ENCODE measurements at places on chromosomes 1 and 21.

- no peak for DNase-seq
Observed at GRCh38 chr1:46530791-46531409, 20.5 kb downstream of the KNCN start.

DNA sequence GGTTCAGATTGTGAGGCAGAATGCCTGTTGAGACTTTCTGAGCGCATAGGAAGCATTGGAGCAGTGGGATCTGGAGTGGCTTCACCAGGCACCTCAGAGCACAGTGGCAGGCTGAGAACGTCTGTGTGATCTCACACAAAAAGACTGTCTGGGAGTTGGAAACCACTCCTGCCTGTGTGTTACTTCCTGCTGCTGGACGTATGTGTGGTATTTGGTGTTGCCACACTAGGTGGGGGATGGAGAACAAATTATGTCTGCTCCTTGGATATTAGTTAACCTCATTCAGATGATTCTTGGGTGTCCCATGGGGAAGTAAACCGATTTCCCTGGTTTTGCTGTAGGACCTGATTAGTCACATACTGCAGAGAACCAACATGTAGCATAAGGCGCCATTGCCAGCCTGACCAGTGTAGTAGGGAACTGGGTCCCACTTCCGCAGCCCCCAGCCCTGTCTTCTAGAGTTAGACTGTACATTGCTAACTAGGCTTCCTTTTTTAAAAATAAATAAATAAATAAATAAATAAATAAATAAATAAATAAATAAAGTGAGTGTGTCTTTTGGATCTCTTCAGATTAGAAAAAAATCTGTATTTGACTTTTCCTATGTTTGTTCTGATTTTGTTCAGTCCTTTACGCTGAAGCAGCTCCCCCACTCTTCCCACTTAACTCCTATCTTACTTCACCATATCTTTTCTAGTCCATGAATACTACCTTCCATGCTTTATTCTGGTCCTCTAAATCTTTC is 26.9 kb downstream of the UCK2 start:
- DNase-seq, result no peak

DNA sequence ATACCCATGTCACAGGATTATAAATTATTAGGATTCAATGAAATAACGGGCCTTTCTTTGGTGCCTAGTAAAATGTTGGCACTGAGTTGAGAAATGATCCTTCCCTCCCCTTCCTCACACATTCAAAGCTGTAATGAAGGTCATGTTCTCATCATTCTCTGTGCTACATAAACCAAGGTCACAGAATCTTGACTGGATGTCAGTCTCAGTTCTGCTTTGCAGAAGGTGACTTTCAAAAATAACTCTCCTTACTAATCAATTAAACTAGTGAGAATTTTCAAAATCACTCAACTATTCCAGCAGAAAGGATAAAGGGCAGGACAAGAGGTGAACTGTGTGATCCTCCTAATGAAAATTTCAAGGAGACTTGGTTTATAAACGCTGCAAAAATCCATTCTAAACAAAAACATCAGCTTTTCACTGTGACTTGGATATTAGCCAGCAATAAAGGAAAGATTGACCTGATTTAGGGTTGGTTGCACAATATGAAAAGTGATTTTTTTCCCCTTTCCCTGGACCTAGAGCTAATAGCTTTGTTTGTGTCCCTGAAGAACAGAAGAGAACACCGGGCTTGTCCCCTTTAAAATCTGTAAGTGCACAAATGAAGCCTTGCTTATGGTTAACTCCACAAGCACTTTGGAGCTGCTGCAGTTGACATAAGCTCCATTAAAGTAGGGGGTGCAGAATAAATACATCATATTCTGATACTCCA is 120.1 kb downstream of the SEC16B start:
- DNase-seq, result peak; percentile 8

GRCh38 chr1:24119489-24119858 is 7.5 kb upstream of the MYOM3 start:
- DNase-seq, result no peak

DNA sequence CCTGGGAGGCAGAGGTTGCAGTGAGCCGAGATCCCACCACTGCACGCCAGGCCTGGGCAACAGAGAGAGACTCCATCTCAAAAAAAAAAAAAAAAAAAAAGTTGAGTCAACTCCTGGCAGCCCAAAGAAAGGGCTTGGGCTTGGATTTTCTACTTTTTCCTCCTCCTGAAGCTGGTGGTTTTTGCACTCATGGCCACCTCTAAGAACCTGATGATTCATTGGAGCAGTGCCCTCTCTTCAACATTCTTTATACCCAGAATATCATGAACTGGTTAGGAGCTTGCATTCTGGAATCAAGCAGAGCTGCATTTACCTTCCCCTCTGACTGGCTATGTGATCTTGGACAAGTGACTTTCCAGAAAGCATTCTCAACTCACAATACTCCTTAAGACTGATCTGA is 3.5 kb upstream of the ACTA1 start:
- DNase-seq, result no peak

DNA sequence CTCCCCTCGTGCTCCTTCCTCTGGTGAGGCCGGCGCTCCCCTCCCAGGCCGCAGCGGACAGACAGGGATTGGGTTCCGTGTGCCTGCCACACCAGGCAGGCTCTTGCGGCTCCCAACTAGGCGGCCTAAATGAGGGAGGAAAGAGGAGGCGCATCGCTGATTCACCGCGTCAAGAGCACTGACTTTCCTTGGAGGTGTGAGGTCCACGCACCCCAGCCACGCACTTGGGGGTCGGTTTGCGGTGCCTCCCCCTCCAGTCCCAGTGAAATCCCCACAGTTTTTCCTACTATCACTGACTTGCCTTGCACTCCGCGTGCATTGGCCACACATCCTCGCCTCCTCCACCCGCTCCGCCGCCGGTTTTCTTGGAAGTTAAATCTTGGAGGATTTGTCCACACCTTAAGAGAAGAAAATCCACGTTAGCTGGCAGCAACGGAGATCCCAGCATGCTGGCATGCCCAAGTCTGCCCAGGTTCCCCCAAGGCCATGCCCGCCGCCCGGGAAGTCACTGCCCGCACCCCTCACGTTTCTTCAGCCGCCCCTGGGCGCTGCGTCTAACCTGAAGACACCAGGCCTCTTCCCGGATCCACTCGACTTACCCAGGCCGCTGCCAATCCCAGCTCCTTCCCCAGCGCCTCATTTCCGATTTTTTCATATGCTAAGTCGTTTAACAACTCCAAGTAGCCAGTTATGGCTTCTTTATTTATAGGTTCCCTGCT is 1.1 kb upstream of the FOXD3 start:
- no peak for DNase-seq
